ENCODE measurements at places on chromosomes 7 and 10. TPM values are rescaled to one million over a fixed set of nuclear protein-coding genes. Genes with fewer than 3 reads are reported as not detected.

GRCh38 chr7:13872709-13873108, 116.8 kb downstream of the ETV1 start:
- DNase-seq: no peak

The ADARB2 gene
- not detected for total RNA-seq

DNA sequence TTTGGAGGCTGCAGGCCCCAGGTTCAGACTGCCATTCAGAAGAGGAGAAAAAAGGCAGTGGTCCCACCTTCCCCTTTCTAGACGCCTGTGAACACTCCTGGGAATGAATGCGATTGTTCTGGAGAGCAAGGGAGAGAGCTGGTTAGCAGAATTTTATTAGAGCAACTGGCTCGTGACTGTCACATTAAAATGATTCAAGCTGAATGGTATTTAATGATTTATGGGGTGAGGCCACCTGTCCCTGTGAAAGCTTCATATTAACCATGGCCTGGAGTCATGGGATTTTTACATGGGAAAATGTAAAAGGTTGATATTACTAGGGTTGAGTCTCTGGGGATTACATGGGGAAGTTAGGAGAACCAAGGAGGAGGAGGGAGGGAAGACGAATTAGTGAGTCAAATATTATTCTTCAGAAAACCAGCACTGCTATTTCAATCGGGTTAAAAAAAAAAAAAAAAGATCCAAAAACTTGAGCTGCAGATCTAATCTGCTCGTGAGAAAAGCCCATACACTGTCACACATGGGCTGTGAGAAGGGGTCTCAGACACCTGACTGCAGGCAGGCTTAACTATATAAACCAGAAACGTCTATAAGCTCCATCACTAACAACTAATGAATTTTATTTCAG, 8.3 kb downstream of the CXCL12 start:
- DNase-seq: no peak

- DNase-seq: no peak
These were observed 19.6 kb upstream of the EFCAB10 start for GRCh38 chr7:105600720-105601550.

- no peak for DNase-seq
These were observed 1075.3 kb downstream of the XPNPEP1 start for GRCh38 chr10:108848046-108848445.

GRCh38 chr7:39937366-39938153, 12.5 kb upstream of the CDK13 start:
- DNase-seq: no peak

The ADRB1 gene
- total RNA-seq: not detected

The EFCAB10 gene
- not detected for total RNA-seq

DNA sequence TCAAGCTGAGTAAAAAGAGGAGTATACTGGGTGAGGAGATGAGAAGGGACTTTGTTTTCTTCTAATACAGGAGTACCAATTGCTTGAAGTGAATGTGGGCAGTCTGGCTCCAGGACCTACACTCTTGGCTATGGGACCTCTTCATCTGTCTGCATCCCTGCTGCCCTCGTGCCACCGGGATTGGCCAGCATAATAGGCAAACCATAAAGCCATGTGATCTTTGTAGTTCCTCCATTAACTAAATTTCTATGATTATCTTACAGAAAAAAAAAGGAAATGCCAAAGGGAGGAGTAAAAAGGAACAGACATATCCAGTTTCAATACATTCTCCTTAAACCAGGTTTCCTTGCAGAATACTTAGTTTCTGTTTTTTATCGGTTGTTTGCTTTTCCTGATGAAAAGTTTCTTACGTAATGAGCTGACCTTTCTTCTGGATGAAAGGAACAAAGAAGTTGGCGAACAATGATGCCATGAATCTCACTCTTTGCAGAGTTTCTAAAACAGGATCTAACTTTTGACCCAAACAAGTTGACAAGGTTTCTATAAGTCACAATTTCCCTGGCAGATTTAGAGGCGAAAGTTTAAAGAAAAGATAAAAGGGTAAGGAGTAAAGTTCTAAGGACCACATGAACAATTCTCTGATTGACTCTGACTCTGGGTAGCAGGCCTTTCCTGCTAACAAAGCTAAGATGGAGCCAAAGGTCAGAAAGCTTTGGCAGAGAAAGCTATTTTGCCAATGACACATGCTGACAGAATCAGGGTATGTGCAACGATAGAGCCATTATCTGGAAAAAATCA, 54.1 kb downstream of the LAMB1 start:
- DNase-seq: peak; percentile 60

The SFMBT2 gene
- not detected for total RNA-seq

- no peak for DNase-seq
These were observed 56.3 kb upstream of the LBX1 start for GRCh38 chr10:101285519-101286070.

The FOXI2 gene
- not detected for total RNA-seq

The POU6F2 gene
- total RNA-seq: not detected

DNA sequence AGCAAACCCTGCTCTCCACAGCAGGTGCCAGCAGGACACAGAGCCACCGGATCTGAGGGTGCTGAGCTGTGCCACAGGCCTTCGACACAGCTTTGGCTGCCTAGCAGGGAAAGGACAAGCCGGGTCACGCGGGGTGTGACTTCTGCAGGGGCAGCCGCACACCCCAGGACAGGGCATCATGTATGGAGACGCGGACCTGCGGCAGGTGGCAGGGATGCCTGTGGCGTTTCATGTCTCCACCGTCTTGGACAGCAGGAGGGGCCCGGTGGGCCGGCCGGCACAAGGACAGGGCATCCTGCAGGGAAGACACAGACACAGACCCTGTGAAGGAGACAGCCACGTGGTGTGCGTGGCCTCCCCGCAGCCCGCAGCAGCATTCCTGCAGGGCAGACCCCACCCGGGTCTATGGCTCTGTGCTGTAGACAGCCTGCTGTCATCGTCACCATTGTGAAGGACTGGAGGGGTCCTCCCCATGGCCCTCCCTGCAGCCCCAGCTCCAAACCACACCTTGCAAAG, 109.2 kb downstream of the PDGFA start:
- DNase-seq: no peak

GRCh38 chr7:151014950-151015349, 9.3 kb downstream of the ATG9B start:
- DNase-seq: peak; percentile 29

The PNLIPRP1 gene
- total RNA-seq: not detected

The WAPL gene
- 33.7 TPM for total RNA-seq

The MYOF gene
- 75.6 TPM for total RNA-seq

The EGR2 gene
- 0.56 TPM for total RNA-seq

The SLC18A2 gene
- not detected for total RNA-seq

The FAM25C gene
- not detected for total RNA-seq

The LSM8 gene
- 38.8 TPM for total RNA-seq

- peak; percentile 37 for DNase-seq
These were observed 32.4 kb downstream of the WBP1L start for GRCh38 chr10:102775935-102776669.

DNA sequence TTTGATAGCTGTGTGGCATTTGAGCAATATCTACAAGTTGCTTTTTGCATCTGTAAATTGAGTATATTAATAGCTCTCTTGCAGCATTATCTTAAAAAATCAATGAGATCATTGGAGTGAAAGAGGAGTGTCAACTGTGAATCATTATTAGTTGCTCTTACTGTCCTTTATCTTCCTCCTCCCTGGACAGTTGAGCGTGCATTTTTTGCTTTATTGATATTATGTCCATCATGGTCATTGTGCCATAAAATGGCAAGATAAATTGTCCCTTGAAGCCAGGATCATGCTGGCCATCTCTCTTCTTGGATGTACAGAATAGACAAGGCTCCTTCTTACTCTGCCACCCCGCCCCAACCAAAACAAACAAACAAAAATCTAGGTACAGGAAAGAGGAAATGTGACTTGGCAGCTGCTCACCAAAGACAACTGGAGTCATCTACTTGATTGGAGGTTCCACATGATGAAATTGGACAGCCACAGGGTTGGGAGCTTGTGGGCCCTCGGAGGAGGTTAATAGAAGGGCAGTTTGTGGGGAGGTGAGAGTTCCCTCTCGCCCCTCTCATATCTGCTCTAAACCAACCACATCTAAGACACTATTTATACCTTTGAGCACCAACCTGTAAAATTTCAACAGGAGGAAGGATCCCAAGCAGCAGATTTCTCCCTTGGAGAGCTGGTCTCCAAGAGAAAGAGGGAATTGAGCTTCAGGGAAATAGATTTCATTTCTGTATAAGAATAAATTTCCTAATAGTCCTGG, 252.7 kb downstream of the SKIDA1 start:
- no peak for DNase-seq

The METTL27 gene
- total RNA-seq: not detected

The MYO1G gene
- not detected for total RNA-seq

Measured in MG63 (cell line).